Activated B cell treated with CpG ODN at 0.5 μM for 24 hours (primary cell): ENCODE measurements at places on chromosomes 1 and 21.

- no peak for DNase-seq
Measured at GRCh38 chr1:167095368-167095767, 1.5 kb downstream of the STYXL2 start.

- no peak for DNase-seq
Measured at GRCh38 chr1:206706298-206706791, 21.6 kb downstream of the MAPKAPK2 start.

DNA sequence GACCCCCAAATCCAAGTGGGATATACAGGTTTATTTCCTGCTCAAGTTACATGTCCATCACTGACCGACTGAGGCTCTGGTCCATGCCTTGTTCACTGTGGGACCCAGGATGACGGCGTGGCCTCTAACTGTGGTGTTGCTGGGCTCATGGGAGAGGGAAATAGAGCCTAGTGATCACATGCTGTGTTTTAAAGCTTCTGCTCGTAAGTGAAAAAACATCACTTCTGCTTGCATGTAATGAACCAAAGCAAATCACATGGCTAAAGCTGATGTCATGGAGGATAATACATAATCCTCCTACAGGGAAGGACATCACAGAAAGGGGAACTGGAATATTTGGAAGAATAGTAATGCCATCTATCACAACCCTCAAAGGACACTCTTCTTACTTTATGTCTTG is 107.6 kb downstream of the FASLG start:
- no peak for DNase-seq

- no peak for DNase-seq
Measured at GRCh38 chr1:68221980-68222373, 10.3 kb downstream of the WLS start.

DNA sequence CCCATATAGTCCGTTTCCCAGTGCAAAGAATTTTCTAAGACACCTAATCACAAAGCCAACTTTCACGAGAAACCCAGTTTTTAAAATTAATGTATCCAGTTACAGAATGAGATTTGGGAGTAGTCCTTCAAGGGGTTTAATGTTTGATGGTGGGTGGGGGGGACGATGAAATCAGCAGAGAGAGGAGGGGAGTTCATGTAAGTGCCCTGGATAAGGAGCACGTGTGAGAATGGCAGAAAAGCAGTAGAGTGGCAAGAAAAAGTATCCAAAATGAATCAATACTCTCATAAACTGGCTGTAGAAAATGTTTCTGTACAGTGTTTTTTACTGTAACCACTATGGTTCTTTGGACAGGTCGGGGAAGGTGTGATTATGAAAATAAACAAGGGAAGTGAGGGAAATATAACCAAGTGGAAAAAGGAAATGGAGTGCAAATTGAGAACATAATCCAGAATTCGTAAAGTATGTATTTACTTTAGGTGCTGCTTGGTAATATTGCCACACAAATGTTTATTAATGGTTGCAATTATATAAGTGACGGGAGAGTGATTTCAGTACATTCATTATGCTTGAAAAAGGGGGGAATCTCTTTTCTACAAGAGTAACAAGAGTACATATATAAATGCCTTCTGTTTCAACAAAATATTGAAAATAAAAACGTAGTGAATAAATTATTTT is 118.7 kb upstream of the RRP15 start:
- no peak for DNase-seq

DNA sequence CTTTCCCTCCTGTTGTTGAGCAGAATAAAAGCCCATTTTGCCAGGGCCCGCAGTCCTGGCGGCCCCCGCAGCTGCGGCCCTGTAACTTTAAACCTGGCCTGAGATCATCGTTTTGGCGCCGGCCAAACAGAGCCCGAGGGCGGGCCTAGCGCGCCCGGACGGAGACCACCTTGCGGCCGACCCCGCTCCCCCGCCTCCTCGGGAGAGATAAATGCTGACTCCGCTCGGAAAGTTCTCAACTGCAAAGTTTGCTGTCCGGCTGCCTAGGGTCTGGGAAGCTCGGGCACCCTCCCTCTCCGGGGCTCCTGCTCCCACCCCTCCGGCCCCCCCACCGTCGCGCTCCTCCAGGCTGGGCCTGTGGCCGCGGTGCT is at the start of gene PDPN:
Gene PDPN (plus strand): TSS at position 238 of the 371 bp plus-strand sequence. CDS start 202 bp downstream, outside the sequence.
- no peak for DNase-seq

DNA sequence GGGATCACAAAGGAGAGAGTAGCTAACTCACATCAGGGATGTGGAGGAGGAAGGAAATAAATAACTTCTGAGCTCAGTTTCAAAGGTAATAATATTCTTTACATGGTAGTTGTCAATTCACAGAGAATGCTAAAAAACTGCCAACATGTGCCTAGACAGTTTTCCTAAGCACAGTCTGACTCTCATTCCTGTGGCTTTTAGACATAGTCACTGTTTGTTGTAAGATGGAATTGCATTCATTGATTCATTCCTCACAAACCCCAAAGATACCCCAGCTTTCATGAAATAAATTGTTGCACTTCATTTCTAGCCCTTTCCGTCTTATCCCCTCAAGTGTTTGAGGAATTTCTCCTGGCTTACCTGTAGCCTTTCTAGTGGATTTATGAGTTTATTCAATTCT is 263.9 kb downstream of the NTNG1 start:
- no peak for DNase-seq

DNA sequence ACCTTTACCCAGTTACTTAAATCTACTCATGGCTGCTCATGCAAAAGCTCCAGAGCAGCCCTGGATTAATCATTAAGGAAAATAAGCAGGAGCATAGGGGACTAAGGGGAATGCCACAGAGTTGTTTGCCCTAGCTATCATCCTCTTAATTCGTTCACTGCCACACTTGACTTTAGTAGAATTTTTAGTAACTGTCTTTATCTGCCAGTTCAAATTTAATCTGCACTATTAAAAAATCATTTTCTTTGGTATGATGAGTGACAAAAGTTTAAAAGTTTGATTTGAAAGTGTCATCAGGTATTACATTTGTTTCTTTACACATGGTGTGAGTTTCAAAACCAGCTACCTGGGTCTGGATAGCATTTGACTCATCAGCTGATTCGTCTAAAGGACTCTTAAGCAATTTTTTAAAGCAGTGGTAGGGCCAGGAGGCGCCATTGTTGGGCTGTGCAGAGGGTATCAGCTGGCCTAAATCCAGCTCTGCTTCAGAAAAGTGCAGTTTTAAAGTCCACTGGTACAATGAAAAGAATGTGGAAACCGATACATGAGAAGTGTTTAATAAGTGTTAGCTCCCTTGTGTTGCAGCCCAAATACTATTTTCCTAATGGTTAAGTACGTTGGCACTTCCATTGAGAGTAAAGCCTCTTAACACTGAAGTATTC is 69.9 kb upstream of the DR1 start:
- DNase-seq = no peak

- no peak for DNase-seq
Measured at GRCh38 chr1:245537992-245538391, 383.2 kb downstream of the KIF26B start.

GRCh38 chr1:2617971-2618470 is 14.8 kb downstream of the MMEL1 start:
- no peak for DNase-seq

DNA sequence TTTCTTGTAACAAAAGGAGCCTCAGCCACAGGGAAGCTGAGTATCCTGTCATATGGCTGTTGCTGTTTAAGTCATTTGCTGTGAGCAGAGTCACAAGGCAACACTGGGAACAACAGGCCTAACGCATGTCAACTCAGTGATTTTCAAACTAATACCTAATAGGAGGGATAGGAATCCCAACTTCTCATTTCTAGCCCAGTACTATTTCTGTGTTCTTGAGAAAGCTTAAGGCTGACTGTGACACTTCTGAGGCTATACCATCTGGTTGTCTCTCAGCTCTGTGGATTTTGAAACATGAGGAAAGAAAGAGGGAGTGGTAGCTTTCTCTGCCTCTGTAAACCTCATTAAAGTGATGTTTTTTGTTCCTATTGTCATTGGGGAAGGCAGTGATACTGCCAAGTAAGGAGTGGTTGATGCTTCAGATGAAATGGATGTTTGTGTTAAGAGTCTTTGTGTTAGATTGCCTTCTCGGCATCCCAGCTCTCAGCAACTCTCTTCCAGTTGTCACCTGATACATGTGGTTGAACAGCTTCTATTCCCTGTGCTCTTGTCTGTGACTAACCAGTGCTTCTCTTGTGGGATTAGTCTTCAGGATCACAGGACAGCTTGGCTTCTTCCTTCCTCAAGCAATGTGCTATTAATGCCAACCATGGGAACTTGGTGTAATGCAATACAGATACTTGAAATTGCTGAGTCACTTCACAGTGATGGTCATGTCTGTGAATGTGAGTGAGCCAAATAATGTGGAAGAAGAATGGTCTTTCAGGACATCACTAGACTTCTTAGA is 166.8 kb upstream of the IVNS1ABP start:
- no peak for DNase-seq

DNA sequence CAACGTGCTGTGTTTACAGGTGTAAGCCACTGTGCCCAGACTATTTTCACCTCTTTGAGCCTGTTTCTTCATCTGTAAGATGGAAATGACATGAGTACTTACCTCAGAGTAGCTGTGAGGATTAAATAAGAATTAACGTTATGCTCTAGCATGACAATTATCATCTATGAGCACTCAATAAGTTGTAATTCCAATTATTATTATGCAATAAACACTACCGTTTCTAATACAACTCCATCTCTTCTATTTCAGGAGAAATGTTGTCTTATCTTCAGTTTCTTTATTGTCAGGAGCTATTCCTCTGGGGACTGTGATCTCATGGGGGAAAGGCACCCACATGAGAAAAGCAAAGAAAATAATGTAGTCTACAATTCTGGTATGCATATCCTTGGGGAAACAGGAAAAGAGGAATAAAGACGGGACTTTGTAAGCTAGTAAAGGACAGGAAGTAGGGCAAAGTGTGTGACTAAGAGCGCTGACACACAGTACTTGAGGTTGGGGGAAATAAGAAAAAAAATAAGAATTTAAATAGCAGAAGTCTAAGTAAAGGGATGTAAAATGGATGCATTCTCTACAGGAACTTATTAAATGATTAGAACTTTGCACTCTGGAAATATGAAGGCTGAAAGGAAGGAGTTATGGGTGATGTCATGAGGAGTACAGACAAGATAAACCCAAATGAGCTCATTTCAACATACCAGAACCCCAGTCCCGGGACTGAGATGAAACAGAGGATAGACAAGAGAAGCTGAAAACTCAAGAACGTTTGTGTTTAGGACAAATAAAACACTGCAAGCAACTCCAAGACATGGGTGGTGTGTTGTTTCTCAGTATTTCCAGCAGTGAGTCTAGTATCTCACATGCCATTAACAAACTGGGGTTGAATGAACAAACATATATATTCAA is 9.8 kb downstream of the PHC2 start:
- DNase-seq = no peak
